ENCODE measurements at places on chromosomes 4 and X.

DNA sequence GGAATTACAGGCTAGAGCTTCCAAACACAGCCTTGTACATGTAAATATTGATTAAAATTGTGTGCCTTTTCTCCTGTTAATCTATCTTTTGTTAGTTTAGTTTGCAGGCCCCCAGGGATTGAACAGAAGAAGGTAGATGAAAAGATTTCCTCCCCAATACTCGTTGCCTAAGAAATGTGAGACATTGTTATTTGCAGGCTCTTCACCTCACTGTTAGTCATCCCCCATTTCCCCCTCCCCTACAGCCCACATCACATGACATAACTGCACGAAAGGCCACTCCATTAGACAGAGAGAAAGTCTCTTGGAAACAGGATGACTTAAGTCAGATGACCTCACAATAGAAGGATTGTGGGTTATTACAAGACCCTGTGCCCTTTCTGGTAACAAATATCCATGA, 13.3 kb upstream of the MID1 start:
- DNase-seq, result peak; percentile 34

DNA sequence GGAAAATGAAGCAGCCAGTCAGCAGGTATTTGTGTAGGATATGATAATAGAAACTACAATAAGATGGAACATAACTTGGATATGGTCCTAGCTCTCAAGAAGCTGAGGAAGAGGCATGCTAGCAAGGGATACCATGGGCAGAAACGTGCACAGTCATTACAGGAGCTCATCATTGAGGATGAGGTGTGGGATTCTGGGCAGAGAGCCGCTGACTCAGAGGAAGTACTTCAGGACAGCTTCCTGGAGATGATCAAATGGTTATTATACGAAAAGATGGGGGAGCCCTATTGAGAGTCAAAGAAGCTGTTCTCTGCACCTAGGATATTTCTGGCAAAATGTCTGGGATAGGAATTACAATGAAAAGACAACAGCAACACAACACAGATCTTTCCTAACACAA, 116.0 kb upstream of the PDE5A start:
- DNase-seq, result no peak

- no peak for DNase-seq
Measured at GRCh38 chr4:72677265-72677664, 108.2 kb upstream of the ADAMTS3 start.

DNA sequence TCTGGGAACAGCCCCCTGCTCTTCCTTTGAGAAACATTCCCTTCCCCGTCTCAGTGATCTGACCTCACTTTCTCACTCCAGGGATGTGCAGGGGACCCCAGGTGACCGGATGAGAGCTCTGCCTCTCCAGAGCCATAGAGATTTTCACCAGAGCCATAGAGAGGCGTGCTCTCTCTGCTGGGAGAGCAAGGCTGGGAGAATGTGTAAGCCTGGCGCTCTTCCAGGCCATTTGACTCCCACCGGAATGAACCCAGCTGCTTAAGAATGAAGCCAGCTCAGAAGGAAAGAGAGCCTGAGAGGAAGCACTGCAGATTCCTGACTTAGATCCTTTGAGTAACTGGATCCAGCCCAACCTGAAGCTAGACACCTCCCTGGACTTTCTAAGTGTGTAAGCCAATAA, 106.4 kb downstream of the DHX15 start:
- no peak for DNase-seq

GRCh38 chr4:6549445-6549844, 25.5 kb upstream of the MAN2B2 start:
- DNase-seq, result no peak

DNA sequence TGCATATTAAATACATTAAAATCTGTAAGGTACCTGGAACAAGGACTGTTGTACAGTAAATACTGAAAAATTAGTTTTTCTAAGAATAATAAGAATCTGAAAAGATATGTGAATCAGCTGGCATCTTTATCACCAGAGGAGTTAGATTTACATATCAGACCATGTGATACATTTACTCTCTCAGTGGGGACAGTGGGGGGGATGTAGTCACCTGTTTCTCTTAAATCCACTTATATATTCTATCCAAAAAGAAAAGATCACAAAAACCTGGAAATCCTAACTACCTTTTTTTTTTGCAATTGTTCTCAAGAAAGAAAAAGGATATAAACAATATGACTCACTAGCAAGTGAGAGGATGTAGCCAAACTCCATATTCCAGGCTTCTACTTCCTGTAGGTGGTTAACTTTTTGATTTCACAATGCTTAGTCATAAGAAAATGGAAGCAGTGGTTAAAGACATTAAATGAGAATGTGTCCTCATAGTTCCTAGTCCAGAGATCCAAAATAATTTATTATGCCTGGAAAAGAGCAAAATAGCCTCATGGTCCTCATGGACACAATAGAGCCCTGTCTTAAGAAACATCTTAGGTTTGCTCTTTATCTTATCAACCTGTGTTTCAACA, 22.5 kb upstream of the MYOZ2 start:
- DNase-seq, result no peak

All from HEK293T (cell line).